ENCODE measurements at places on chromosomes 3 and 15.

- no peak for DNase-seq
These were observed 52.2 kb upstream of the ACTC1 start for GRCh38 chr15:34847598-34847997.

- no peak for DNase-seq
These were observed 53.0 kb upstream of the GYG1 start for GRCh38 chr3:148938306-148938705.

DNA sequence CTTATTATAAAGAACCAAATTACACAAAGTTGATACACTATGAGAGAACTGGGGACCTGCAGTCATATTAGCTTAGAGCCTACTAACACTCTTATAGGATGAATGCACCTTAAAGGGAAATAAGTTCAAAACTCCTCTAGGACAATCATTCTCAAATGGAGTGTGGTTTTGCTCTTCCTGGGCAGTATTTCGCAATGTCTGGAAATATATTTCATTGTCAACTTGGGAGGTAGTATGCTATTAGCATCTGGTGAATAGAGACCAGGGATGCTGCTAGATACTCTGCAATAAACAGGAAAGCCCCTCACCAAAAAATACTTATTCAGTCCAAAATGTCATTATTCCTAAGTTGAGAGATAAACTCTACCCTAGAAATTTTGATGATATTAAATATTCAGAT lies 451.4 kb upstream of the ARPP21 start:
- DNase-seq = no peak

DNA sequence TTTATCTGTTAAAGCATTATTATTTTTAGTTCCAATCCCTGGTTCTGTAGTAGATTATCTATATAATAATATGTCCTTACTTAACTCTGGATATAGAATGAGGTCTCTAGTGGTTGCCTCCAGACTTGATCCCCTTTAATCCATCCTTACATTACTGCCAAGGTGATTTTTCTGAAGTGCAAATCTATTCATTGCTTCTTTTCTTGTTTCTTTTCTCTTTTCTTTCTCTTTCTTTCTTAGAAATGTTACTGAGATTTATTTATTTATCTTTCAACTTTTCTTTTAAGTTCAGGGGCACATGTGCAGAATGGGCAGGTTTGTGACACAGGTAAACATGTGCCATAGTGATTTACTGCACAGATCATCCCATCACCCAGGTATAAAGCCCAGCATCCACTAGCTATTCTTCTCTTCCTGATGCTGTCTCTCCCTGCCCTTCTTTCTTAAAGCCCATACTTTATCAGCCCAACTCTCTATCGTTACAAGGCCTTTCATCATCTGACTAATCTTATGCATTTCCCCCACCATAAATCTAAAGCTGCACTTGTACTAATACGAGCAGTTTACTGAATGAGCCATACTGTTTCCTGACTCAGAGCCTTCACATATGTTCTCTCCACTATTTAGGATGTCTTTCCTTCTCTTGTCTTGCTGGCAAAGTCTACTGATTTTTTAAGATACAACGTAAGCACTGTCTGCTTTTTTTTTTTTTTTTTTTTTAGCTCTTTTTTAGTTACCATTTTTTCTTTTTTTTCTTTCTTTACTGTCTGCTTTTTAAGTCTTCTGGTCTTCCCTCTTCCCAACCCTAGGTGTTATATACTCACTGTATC lies 4.6 kb downstream of the GLCE start:
- no peak for DNase-seq

DNA sequence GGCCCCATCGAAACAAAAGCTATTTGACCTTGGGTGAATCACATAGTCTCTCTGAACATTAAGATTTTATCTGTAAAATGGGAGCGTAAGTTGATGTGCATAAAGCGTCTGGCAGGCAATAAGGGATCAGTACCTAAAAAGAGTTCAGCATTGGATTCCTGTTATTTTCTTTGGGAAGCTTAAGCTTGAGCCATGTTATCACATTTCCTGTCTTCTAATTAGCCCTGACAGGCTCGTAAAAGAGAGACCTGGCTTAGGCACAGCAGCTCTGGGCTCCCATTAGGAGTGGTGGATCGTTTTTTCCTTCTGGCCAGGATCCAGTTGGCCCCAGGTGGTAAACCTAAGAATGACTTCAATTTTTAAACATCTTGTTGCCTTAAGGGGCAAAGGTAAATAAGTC lies 26.0 kb upstream of the CA12 start:
- DNase-seq = no peak

Measured in DMS79 treated with DMSO at 0.1 percent for 48 hours (cell line).